Activated CD8-positive, alpha-beta memory T cell treated with anti-CD3 and anti-CD28 coated beads for 1 hour (primary cell): ENCODE measurements at places on chromosomes 2 and 18.
A peak's percentile ranks its signal among the peaks of the same experiment; 100 is the strongest.

- no peak for DNase-seq
These were observed 828.8 kb upstream of the CRIM1 start for GRCh38 chr2:35526741-35527140.

DNA sequence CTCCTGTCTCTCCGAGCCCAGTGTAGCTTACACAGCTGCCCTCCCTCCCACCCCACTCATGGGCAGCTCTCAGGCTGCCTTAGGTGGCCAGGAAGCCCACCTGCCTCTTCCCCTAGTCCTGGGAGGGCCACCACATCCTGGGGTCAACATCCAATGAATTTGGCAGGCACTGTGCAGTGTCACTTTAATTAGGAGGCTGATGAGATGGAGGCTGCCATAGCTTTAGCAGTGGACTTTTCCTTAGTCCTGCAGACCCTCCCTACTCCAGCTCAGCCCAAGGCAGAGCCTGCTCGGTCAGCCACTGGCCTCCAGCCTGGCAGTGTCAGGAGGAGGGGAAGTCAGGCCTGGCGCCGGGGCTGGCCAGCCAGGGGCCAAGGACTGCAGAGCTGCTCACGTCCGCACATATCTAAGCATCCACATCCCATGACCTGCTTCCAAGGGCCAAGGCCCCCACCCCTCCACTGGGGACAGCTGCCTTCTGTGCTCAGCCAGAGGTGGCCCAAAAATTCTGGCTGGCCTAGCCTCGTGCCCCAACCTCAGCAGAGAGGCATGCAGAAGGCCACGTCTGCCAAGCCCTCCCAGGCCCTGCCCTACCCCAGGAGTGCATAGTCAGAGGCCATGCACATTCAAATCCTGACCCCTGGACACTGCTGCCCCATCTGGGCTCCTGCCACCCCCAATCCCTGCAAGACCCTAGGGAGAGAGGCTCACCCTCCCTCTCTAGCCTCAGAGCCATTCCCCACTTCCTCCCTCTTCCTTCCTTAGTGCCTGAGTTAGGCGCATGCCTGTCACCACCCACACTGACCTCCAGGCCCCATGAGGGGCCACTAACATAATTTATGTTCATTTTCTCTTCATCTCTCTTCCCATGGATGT, 33.1 kb downstream of the ADRA2B start:
- DNase-seq: no peak

GRCh38 chr18:46750626-46751025, 6.2 kb downstream of the ST8SIA5 start:
- no peak for DNase-seq

DNA sequence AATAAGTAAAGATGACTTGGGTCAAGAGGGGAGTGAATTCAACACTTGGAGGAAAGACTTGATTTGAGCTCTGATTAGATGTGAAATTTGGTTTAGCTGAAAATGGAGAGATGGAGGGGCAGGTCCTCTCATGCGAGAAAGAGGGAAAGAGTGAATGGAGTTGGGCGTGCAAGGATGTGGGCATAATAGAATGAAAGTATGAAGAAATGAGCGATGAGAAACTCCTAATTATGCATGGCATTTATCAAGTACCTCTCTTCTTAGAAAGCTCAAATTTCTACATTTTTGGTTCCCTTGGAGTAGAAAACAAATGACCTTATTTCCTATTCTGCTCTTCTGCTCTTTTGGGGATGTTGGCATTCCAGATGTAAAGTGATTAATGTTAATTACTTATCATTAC, 161.5 kb downstream of the PHLPP1 start:
- no peak for DNase-seq

- no peak for DNase-seq
These were observed 5.3 kb upstream of the SLC20A1 start for GRCh38 chr2:112640467-112640799.

GRCh38 chr18:657311-658000, at the start of gene TYMS:
TYMS (plus strand) TSS chr18:657653; CDS start chr18:657743, 90 bp downstream.
- DNase-seq: no peak

DNA sequence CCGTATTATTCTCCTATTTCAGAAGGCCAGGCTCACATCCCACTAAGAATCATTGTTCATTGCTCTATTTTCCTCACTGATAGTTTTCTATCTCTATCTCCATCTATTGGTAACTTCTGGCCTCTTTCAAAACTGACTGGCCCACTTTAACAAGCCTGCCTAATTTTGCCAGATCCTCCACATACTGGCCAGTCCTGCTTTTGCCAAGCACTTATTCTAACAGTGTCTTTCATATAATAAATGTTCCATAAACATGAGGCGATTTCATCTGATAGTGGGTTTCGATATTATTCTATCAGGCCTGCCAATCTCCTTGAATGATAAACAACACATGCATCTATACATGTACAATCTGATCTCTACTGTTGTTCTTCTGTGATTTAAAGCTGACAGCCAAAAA, 125.9 kb upstream of the KCNH7 start:
- DNase-seq: no peak

DNA sequence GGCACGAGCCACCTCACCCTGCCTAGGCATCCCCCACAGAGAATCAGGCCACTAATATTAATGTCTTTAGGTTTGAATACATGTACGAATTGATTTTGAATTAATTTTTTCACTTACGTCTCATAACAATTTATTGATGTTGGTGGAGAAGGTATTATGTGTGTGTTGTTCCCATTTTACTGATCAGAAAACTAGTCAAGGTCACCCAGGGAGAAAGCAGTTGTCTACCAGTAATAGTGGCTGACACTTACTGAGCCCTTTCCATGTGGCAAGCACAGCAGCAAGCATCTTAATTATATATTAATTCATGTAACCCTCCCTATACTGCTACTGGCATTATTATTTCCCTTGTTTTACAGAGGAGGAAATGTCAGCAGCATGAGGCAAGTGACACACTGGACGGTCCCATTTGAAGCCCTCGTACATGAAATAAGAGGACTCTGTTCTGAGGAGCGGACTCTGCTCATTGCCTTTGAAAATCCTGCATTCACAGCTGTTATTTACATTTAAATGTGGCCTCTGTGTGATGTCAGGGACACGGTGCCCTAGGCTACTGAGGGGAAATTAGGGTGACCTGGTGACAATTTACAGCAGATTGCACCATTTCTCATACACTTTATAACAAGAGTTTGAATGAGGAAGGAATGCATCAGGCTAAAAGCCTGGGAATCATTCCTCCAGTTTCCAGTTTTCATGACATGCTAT, 30.9 kb upstream of the KCNE4 start:
- no peak for DNase-seq

DNA sequence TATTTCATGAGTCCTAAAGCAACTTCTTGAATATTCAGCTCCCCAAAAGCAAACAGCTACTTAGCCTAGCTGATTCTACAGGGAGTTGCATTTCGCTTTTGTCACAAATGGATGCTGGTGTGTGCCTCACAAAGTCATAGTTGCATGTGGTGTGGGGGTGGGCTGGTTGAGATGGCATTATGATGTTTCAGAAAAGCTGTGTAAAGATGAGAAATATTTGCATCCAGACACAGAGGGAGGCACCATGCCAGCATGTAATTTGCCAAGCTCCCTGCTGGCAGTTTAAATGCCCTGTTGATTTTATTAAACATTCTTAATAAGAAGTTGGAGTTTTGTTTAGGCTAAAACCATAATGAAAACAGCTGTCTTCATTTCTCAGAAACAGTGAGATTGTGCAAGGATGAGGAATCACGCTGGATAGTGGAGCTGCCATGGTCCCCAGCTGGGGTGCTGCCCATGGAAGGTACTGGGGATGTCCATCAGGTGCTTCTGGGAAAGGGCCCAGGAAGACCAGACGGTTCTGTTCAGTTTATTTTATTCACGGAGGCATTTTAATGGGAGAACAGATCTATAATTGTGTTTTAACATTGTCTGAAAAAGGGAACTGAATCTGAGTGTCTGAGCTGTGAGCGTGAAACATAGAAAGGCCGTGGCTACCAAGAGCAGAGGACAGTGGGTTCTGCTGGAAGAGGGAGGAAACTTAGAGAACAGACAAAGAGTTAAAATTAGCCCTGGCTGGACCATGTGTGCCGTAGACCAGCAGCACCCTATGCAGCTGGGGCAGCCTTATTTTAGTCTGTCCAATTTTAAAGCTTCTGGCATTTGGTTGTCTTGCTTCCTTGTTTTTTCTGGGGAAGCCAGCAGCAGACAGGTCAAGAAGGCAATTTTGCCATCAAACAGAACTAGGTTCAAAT, 177.1 kb downstream of the FAM210A start:
- DNase-seq: no peak

DNA sequence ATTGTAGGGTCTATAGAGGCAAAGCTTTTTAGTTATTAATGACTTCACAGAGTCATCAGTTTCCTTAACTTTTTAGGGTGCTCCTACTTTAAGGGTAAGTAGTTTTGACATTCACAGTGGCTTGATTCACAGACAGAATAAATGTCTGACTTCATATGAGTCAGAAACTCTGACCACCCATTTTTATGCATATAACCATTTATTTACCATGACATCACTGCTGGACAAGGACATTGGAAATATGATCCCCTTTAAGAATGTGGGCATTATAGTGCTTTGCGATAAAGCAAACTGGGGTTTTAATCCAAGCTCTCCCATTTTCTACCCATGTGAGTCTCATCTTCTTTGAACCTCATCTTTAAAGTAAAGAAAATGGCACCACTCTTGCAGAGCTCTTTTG, 162.0 kb upstream of the MC4R start:
- no peak for DNase-seq

DNA sequence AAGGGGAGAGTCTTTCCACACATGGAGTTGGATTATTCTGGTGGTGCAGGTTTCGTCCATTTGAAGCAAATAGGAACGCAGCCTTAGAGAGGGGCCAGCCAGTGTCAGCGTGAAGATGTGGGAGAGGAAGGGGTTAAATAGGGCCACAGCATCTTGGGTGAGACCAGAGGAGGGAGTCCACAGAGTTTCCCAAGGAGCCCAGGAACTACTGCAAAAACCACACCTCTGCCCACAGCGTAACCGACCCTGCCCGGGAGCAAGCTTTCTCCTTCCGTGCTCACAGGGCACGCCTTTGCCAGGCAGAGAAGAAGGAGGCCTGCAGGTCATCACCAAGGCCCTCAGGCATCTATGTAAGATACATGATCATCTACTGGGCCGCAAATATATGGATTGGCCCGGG, 314.5 kb downstream of the AGAP1 start:
- DNase-seq: no peak

- peak; percentile 50 for DNase-seq
These were observed 39.0 kb downstream of the COA5 start for GRCh38 chr2:98569197-98569793.

- DNase-seq: no peak
These were observed 96.3 kb upstream of the GAREM1 start for GRCh38 chr18:32566960-32567359.

DNA sequence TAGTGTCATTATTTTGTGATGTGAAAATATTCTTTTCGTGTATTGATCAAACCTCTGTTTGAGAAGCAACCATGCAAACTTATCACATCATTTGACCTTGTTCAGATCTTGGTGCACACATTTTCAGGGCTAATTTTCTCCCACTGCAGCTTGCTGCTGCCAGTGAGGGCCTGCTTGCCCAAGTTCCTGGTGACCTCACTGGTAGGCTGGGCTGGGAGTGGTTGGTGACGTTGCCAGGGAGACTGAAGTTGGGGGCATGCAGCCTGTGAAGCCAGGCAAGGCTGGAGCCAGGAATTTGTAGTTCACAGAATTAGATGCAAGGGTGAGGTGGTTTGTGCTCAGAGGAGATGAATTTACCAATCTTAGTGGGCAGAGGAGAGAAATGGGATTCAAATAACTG, 38.5 kb downstream of the PARD3B start:
- DNase-seq: no peak

GRCh38 chr2:201984800-201985525, 48.7 kb upstream of the FZD7 start:
- DNase-seq: no peak

GRCh38 chr2:233338046-233338445, 16.2 kb upstream of the DGKD start:
- DNase-seq: no peak

DNA sequence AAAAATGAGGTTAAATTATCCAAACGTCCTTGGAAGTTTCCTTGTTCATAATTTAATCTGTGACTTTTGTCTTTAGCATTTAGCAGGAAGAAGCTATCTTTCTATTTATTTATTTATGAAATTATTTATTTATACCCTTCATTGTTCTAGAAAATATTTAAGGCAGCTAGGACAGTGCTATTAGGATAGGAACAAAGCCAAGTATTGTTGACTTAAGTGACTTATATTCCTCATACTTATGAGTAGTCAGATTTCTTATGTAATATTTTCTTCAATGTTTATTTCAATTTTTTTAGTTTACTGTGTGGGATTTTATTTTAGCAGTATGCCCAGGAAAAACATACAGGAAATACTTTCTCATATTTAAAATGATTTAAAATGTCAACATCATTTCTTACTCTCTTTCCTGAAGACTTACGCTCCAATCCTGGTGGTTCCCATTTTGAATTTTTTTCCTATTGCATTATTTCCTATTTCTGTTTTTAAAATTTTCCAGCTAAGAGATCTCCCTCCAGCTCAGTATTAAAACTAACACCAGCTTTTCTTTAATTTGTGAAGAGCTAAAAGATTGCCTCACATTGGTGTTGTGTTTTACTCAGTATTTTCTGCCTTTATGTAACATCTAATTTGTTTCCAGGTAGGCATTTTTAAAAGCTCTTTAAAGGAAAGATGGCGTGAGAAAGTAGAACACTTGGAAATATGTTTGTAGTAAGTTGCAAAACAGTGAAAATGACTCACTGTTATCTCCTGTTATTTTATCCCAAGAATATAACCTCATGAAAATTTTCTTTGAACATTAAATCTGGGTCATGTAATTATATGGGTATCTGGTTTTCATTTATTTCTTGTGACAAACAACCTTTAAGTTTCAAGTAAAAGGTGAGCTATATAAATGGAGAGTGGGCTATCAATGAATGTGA, 32.2 kb downstream of the MAPRE2 start:
- no peak for DNase-seq

- DNase-seq: no peak
These were observed 20.6 kb upstream of the LTBP1 start for GRCh38 chr2:32925976-32926707.

DNA sequence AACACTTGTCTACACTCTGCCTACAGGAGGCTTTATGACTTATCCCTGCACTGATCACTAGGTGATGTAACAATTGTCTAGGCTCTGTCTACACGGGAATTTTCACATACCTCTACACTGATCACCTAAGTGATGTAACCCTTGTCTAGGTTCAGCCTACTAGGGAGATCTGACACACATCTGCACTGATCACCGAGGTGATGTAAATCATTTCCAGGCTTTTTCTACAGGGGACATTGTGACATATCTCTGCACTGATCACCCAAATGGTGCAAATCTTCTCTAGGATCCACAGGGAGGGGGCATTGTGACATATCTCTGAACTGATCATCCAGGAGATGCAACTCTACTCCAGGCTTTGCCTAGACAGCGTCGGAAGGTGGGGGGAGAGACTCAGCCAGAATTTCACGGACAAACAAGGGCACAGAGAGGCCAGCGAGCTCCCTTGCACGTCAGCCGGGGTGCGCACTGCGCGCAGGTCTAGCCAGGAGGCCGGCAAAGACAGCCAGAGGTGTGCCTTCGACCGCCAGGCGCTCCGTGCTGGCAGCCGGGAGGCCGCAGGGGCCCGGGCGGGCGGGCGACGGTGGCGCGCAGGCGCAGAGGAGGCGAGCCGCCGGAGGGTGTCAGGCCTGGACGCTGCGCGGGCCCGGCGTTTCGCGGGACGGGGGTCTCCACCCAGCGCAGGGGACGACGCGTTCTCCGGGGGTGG, 46.9 kb upstream of the USP14 start:
- no peak for DNase-seq

GRCh38 chr2:20897874-20898453, 75.1 kb upstream of the LDAH start:
- DNase-seq: no peak
